ENCODE measurements at places on chromosomes 1 and 21. TPM values are rescaled to one million over a fixed set of nuclear protein-coding genes. Genes with fewer than 3 reads are reported as not detected.

GRCh38 chr1:109485001-109485400 lies 1.3 kb downstream of the ATXN7L2 start:
- DNase-seq: no peak

DNA sequence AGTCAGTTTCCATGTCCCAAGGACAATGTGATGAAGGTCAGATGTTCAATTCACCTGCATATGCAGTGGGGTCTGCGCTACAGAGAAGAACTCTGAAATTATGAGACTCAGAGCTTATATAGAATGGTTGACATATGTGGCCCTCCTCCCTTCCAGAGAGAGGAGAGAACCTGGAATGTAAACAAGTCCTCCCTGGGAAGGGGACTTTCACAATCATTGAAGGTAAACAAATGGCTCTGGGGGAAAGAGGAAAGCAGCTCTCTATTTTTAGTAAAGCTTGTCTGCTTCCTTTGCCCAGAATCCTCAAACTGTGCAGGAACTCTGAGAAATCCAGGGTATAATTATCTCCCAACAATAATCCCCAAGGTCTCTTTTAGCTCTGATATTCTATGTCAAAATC lies 9.8 kb downstream of the OVGP1 start:
- no peak for DNase-seq

DNA sequence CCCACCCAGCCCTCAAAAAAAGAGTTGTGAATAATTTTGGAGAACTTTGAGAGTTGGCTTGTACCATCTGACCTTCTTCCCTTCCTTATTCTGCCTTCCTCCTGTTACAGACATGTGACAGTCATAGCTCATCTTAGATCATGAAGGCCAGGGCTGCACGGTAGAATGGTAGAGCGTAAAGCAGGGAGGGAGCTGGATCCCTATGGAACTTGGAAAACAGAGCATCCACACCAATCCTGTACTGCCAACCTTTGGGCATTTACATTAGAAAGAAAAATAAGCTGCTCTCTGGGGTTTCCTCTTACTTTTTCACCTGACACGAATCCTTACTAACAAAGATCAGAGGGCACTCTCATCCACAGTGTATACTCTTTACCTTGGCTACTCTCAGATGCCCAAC lies 121.5 kb downstream of the GPR52 start:
- no peak for DNase-seq

GRCh38 chr21:45767071-45768006 lies 123.8 kb downstream of the PCBP3 start:
- DNase-seq: no peak

The YBX1 gene
- 1,248 TPM for total RNA-seq

DNA sequence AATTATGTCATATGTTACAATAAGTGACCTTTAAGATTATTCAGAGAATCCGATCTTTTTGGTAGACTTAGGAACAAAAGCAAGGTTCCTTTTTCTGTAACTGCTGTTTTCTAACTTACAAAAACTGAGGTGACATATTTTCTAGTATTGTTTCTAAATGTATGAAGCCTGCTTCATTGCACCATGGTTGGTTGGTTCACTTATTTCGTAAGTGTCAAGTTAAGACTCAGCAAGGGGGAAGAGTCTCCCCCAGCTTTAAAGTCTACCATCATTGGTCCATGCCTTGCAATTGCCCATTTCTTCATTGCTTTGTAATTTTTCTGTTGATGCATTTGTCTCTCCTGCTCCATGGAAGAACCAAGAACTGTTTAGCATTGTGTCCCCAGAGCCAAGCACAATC lies 136.9 kb downstream of the DISC1 start:
- no peak for DNase-seq
